ENCODE measurements at places on chromosomes 1 and 21.

DNA sequence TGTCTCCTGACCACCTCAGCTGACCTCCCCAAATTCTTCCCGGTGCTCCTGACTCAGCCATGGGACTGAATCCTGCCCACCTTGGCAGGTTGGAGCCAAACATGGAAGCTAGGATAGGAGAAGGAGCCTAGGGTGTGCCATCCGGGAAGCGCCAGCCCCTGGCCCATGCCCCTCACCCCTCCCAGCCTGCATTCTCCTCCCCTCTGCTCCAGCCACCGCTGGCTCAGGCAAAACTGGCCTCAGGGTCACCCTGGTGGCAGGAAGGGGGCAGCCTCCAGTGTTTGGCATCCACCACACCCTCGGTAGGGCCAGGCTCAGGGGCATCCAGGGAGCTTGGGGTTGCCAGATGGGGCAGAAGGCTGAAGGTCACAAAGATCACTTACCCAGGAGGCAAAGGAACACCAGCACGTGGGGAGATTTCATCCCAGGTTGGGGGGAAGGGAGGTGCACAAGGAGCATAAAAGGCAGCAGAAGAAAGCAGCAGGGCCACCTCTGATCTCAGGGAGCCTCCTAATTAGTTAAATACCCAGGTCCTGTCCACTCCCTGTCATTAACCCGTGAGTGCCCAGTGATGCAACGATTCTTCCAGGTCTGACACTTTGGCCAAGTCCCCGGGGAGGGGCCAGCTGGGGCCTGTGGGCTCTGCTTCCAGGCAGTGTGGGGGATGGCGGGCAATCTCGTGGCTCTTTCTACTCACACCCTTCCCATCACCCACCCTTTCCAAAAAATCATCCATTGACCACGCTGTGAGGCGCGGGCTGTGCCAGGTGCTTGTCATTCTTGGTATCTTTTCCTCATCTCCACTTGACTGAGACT lies at the start of gene PLA2G2E:
TSS of gene PLA2G2E (minus strand) at position 481 of the 816 bp plus-strand sequence. CDS start at position 423, 58 bp downstream.
- DNase-seq: no peak

DNA sequence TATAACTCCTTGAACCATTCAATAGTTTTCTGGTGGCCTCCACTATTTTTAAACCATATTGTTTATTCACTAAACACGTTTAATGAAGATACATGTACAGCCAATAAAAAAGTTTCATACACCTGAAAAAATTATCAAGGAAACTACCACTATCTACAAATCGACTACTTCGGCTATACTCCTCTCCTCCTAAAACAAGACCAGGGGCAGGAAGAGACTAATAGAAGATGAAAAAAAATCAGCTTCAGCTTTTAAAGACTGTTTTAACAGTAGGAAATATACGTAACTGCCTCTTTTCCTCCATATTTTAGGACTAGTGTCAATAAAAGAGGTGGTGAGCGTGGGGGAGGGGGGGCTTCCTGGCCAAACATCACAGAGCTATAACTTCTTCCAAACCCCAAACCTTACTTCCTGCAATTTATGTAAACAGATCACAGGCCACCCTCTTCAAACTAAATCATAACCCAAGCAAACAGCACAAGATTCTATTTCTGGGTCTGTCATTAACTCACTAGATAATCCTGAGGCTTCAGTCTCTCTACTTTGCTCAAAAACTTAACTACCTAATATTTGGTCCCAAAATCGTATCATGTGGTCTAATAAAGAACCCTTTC lies 15.1 kb downstream of the FOXJ3 start:
- no peak for DNase-seq

GRCh38 chr1:60394436-60394835 lies 320.9 kb upstream of the C1orf87 start:
- DNase-seq: no peak

DNA sequence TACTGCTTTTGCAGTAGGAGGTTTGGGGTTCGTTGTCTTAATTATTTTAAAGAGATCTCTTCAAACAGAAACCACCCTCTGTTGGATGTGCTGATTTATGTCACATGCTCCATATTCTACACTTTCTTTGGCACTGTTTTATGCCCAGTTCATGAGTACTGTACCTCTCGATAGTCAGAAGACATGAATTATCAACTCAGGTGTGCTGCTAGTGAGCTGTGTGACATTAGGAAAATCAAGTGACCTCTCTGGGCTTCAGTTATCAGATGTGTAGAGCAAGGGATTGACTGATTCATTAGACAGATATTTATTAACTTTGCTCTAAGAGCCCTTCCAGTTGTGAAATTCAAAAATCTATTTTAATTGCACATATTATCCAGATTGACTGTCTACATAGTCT lies 2.1 kb upstream of the AHCTF1 start:
- no peak for DNase-seq

DNA sequence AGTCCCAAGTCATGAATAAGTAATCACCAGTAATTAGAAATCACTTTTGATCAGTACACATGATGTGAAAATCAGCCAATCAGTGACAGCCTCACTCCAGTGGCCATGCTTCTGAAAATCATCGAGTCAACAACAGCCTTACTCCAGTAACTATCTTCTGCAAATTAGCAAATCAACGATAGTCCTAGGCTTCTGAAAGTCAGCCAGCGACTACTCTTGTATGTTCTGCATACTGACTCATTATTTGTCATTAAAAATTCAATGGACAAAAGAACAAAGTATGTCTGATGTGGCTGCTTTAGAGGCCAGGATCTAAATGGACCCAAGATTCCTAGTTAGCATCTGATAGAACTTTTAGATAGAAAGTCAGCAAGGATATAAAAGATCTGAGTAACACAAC lies 102.5 kb downstream of the GPR52 start:
- peak; percentile 30 for DNase-seq

DNA sequence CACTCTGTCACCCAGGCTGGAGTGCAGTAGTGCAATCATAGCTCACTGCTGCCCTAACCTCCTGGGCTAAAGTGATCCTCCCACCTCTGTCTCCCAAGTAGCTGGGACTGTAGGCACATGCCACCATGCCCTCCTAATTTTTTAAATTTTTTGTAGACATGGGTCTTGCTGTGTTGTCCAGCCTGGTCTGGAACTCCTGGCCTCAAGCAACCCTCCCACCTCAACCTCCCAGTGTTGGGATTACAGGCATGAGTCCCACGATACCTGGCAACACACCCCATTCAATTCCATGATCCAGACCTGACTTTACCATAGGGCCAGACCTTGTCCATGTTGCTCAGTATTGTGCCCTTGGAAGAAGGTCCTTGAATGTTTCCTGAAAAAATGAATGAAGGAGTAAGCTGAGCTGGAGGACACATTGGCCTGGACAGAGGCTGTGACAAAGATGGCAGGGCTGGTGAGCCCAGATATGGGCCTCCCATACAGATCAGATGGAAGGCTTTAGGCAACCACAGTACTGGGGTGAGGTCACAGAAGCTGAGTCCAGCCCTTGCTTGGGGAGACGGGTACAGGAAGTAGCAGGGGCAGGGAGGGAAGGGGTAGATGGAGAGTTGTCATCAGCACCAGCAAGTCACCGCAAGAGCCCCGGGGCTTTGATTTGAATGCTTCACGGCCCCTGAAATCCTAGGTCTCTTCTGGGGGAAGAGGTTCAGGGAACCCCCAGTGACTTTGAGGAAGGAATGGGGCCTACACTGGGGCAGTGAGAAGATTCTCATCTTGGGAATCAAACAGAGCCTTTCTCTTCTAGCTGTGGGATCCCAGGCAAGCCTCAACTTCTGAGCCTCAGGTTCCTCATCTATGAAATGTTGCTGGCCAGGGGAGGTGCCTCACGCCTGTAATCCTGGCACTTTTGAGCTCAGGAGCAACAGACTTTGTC lies 40.1 kb upstream of the DMBX1 start:
- DNase-seq: no peak

DNA sequence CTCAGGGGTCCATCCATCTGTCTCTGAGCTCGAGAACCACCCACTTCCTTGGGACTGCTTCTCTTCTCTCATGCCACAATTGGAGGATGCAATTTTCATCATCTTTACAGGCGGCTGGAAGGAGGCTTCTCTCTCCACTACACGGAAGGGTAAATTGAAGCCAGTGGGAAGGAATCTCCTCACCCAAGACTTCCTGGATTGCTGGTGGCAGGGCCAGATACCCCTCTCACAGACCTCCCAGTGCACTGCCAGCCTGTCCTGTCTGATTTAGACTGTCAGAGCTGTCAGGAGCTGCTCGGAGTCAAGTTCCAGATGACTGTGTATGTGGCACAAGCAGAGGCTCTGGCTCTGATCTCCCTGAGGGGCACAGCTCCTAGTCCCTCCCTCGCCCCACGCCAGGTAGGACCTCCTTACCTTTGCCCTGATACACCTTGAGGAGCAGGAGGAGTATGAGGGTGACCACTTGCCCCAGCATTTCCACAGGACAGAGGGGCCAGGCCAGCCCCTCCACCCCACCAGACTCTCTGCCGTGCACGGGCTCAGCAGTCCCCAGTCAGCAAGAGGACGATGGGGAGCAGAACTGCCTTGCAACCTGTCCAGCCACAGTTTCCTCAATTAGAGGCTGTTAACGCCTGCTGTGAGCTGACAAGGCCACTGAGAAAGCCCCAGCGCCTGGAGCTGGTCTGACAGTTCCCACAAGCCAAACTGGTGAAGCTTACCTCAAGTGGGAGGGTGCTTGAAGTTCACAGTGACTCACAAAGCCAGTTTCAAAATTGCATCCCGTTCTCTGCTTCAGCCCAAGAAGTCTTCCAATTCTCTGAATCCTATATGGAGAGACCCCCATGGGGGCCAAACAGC lies at the start of gene CD244:
TSS of gene CD244 (minus strand) at position 685 of the 858 bp plus-strand sequence. CDS start at position 475, 210 bp downstream.
- peak; percentile 37 for DNase-seq

DNA sequence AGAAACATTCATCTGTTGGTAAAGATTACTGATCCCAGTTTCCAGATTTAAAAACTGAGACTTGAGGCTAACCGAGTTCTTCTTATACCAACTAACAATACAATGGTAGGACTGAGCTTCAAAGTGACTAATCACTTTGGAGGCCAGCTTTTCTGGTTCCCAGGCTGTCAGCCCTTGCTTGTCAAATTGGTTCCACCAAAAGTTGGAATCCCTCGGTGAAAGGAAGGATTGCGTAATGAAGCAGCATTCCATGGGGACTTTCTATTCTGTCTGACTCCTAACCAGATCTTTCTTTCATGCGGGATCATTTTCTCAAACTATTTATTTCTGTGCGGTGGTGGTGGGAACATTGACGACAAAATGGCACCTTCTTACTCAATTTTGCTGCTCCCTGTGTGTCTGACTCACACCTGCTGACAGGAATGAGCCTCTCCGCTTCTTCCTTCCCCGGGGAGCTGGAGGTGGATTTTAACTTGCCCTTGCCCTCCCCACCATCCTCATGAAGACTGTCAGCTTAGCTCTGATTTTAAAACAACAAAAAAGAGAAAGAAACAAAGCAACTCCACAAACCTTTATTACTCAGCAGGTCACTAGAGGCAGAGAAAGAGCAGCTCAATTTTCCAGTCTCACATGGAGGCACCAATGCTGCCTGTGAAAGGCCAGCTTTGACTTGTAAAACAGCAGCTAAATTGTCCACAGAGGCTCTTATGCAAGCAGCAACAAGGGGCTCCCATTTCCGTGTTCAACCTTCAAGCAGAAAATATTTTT lies 32.9 kb upstream of the RASAL2 start:
- peak; percentile 85 for DNase-seq

- no peak for DNase-seq
These were observed 924 bp upstream of the CAMSAP2 start for GRCh38 chr1:200737647-200738291.

- DNase-seq: peak; percentile 15
These were observed 518.6 kb upstream of the ZP4 start for GRCh38 chr1:238409191-238409850.

- DNase-seq: peak; percentile 21
These were observed 18.7 kb downstream of the C1orf198 start for GRCh38 chr1:230849451-230850224.

DNA sequence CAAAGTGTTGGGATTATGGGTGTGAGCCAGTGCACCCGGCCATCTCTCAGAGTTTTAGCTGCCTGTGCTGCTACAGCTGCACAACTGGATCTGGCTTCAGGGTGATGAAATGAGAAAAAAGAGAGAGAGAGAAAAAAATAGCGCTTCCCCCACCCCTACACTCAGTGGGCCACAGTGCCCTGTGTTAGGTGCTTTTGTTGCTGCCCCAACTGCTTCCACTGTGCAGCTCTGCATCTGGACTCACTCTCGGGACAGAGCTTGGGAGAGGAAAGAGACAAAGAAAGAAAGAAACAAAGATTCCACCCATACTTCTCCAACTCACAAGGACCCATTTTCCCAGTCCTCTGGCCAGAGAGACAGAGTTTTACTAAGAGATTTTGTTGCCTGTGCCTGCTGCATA lies 50.4 kb downstream of the INAVA start:
- no peak for DNase-seq

DNA sequence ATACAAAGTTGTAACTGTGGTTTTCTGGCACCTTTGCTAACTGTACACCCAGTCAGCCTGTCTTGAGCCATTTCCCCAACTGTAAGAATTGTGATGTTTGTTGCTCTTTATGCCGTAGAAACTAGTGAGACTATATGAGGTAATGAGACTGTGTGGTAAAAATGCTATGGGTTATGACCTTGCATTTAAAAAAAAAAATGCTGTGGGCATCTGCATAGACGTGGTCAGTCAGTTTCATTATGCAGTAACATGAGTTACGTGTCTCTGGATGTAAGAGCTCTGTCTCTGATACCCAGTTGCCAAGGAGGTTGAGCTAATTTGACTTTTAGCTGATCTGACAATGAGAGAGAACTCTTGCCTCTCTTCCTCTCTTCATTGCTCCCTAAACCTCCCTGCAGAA lies 80.6 kb upstream of the LAMC2 start:
- no peak for DNase-seq

- DNase-seq: peak; percentile 63
These were observed 11.7 kb upstream of the MYOCOS start for GRCh38 chr1:171610385-171610784.

DNA sequence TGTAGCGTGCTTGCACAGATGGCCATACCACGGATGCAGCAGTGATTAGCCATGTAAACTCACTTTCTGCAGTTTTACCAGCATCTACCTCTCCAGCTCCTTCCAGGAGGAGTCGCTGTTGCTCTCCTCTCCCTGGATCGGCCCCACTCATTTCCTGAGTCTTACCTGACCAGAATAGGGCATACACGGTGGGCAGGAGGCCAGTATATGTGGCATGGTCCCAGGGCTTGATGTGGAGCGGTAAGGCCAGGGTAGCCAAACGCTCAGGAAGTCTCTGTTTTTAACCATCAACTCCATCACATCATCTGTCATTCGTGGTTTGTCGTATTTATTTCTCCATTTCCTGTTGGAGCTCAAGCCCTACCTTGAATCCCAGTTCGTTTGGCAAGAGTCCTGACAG lies 163.4 kb upstream of the USP24 start:
- DNase-seq: peak; percentile 35

- peak; percentile 33 for DNase-seq
These were observed 8.2 kb downstream of the SYTL1 start for GRCh38 chr1:27349784-27350662.

GRCh38 chr1:173473599-173474011 lies 3.5 kb upstream of the PRDX6 start:
- peak; percentile 79 for DNase-seq

DNA sequence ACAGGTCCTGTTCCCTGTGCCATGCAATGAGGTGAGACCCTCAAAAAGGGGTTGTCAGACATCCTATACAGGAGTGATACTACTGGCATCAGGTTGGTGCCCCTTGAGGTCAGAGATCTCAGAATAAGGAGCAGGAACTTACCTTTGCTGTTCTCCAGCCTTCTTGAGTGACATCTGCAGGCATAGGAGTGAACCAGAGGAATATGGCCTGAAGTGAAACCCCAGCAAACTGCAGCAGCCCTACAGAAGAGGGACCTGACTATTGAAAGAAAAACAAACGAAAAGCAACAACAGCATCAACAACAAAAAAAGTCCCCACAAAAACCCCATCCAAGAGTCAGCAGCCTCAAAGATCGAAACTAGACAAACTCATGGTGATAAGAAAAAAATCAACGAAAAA lies 74.5 kb downstream of the CHD1L start:
- DNase-seq: no peak
